NCI-H1105 (cell line): ENCODE measurements at places on chromosomes 12 and 14.

- no peak for DNase-seq
Measured at GRCh38 chr12:84375449-84376170, 537.0 kb downstream of the SLC6A15 start.

DNA sequence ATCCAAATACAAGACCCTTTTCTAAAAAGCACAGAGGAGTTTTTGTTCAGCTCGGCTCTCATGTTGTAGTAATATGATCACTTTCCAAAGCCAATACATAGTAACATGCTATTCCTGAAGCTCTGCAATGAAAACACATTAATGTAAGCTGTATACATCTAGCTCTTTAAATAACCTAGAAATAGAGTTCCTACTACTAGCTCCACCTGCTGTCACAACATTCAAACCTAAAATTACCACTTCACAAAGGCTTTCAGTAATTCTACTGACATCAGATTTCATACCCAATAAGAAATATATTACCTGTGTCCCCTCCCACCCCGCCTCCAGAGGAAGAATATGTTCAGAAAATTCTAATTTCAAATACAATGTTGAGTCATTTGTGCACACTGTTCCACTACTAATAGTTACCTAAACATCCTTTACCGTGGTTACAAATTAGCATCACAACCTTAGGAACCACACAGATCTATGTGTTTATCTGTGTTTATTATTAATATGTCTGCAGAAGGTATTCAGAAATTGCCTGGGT is 17.8 kb downstream of the EFCAB11 start:
- no peak for DNase-seq

DNA sequence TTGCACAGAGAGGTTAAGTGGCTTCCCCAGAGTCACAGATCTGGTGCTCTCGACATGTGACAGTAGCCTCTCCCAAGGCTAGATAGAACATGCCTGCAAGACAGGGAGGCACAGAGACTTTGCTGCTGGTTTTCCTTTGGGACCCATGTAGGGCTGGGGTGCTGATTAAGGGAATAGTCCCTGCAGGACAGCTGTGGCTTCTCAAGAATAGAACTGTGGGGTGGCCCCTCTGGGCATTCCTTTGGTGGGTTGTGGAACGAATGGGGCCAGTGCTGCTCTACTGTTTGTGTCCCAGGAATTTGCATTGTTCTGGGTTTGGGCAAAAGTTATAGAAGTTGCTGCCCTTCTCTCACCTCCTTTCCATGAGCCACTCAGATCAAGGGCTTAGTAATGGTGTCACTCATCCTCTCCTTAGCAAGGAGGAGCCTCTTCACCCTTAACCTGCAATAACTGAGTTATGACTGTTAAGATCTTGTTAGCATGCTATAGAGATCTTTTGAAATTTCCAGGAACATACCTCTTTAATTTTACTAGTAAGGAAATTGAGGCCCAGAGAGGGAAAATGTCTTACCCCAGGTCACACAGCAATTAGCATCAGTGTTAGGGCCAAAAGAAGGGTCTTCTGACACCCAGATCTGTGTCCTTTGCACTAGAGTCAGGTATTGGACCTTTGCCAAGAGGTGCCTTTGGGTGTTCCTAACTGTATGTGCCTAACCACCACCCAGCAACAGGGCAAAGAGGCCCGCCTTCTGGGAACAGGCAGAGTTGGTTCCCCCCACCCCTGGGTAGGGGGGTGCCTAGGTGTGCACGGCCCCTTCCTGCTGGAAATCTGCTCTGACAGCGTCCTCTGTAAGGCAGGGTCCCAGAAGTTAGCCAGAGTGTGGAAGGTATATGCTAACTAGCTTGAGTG is 31.4 kb downstream of the CD9 start:
- no peak for DNase-seq

GRCh38 chr14:75125617-75126016 is 1.2 kb downstream of the NEK9 start:
- DNase-seq, result no peak
